ENCODE measurements at places on chromosomes 3 and 15.

- DNase-seq, result no peak
These were observed 187.0 kb downstream of the UBE3A start for GRCh38 chr15:25251700-25252390.

- peak; percentile 34 for DNase-seq
These were observed 224.2 kb downstream of the CNTN3 start for GRCh38 chr3:74390121-74390877.

- no peak for DNase-seq
These were observed 45.5 kb upstream of the PRR23E start for GRCh38 chr3:127147291-127147885.

DNA sequence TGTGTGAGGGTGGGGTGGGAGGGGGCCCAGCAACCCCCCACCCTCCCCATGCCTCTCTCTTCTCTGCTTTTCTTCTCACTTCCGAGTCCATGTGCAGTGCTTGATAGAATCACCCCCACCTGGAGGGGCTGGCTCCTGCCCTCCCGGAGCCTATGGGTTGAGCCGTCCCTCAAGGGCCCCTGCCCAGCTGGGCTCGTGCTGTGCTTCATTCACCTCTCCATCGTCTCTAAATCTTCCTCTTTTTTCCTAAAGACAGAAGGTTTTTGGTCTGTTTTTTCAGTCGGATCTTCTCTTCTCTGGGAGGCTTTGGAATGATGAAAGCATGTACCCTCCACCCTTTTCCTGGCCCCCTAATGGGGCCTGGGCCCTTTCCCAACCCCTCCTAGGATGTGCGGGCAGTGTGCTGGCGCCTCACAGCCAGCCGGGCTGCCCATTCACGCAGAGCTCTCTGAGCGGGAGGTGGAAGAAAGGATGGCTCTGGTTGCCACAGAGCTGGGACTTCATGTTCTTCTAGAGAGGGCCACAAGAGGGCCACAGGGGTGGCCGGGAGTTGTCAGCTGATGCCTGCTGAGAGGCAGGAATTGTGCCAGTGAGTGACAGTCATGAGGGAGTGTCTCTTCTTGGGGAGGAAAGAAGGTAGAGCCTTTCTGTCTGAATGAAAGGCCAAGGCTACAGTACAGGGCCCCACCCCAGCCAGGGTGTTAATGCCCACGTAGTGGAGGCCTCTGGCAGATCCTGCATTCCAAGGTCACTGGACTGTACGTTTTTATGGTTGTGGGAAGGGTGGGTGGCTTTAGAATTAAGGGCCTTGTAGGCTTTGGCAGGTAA is 8.1 kb downstream of the FAM131A start:
- DNase-seq, result peak; percentile 83

GRCh38 chr15:60945196-60945595 is 283.9 kb downstream of the RORA start:
- no peak for DNase-seq

DNA sequence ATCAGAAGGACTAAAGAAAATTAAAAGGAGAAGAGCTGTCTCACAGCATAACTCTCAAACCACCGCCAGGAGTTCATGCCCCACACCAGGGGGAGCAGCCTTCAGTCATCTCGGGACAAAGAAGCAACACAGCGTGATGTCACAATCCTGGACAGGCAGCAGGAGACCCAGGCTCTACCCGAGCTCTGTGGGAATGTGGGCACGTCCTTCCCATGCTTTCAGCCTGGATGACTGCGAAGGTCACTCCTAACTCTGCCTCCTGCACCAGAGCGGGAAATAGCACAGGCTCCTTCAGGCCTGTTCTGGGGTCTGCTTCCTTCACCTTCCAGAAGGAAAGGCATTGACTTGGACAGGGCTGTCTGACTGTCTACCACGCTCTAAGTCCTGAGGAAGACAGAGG is 31.3 kb downstream of the NOX5 start:
- peak; percentile 85 for DNase-seq

GRCh38 chr15:60652245-60652644 is 173.3 kb upstream of the ICE2 start:
- DNase-seq, result no peak

GRCh38 chr3:79497447-79498111 is 270.2 kb downstream of the ROBO1 start:
- DNase-seq, result peak; percentile 56

DNA sequence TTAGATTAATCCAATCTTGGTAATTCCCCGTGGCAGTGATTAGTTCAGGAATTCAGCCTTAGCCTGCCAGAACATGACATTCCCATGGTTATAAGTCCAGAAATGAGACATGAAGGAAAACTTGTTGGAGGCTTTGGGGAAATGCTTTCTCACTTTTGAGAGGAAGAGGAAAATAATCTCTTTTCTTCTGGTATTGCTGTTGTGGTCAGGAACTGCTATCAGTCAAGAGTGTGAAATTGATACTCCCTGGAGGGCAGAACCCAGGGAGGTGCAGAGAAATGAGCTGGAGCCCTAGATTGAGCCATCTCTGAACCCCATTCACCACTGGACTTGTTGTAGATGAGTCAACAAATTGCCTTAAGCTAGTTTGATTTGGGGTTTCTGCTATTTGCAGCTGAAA is 38.6 kb upstream of the APH1B start:
- DNase-seq, result no peak

- DNase-seq, result peak; percentile 22
These were observed 65.8 kb upstream of the GSK3B start for GRCh38 chr3:120160050-120160449.

- peak; percentile 39 for DNase-seq
These were observed 27.0 kb downstream of the ALDH1A2 start for GRCh38 chr15:58038426-58039078.

GRCh38 chr3:46664188-46664970 is 29.1 kb downstream of the ALS2CL start:
- no peak for DNase-seq

DNA sequence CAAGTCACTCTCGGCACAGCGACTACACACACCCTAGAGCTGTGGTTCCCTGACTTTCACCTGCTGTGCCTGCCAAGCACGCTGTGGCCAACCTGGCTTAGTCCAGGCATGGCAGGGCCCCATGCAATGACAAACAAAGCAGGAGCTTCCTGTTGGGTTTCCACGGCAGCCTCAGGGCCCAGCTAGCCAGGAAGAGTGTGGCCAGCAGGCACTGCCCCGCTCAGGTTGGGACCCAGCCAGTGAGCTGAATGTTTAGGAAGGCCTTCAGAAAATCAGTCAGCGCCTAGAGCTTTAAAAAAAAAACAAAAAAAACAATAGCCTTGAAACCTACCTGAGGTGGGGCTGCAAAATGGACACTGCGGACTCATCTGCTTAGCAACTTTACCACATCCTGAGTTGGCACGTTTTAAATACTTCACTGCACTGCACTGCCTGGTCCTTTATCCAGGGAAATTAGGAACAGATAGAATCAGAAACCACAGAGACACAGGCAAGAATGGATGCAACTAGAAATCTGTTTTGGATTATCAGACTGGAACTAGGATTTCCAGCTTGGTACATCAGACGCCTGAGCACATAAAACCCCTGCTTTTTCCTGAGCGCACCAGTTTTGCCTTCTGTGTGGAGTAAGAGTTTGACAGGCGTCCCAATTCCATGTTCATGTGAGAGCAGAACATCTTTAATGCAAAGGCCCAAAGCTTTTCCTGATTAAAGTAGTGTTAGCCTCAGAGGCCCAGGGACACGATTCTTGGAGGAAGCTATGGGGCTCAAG is 36.2 kb upstream of the LDHAL6B start:
- DNase-seq, result peak; percentile 46

- no peak for DNase-seq
These were observed 21.0 kb downstream of the LRRC31 start for GRCh38 chr3:169848741-169849140.

DNA sequence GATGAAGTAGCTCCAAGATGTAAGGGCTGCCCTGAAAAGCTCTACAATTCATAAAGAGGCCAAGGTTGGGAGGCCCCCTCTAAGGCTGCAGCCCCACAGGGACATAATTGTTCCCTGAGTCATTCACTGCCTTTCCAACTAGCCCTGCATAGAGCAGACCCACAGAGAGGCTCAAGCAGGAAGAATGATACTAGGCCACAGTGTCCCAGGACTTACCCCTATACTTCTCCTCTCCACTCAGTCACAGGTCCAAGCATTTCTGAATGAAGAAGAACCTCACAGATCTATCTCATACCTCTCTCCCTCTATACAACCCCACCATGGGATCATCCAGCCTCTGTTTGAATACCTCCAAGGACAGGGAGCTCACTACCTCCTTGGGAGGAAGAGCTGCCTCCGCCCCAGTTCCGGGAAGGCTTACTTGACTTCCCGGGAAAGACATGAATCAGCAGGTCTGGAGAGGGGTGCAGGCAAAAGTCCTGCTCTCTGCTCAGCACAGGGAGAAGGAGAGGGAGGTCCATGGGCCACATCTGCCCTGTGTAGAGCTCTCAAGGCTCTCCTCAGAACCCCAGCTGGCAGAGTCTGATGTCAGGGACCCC is 6.9 kb upstream of the SKIC8 start:
- DNase-seq, result no peak

- DNase-seq, result no peak
These were observed 73.1 kb upstream of the TSC22D2 start for GRCh38 chr3:150334974-150335373.

DNA sequence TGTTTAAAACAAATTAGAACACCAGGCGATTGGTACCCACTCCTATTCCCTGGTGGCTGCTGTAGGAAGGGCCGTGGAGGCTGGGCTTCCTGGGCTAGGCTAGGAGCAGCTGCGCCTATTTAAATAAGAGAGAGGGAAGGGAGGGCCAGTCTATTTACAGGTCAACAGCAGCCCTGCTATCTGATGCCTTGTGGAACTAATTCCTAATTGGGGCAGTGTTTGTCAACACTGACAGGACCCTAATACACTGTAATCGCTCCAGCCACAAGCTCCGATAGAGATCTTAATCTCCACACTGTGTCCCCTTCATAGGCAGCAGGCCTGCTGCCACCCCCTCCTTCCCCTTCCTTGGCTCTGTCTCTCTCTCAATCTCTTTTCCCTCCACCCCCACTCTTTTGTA is 116.9 kb upstream of the SOX14 start:
- DNase-seq, result peak; percentile 25

DNA sequence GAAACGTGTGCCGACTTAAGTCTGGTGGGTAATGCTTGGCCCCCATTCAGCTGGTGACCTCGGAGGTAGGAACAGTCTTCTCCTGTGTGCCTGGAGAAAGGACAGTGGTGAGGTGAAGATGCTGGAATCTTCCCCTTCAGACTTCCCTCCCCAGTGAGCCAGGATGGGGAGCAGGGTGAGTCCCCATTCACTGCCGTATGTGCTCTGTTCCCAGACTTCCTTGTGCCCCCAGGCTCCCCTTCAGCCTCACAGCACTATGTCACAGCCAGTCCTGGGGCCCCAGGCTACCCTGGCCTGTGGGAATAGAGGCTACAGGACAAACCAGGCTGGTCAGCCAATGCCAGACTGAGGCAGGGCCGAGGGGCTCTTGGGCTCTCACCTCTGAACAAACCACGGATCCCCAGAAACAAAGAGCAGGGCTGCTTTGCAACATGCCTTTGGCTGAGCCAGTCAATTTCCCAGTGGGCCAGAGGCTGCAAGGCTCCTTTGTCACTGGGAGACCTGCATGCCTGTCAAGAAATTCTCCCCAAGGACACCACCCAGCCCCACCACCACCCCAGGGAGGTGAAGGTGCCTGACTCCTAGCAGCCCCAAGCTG is 31.8 kb upstream of the HHATL start:
- DNase-seq, result no peak

DNA sequence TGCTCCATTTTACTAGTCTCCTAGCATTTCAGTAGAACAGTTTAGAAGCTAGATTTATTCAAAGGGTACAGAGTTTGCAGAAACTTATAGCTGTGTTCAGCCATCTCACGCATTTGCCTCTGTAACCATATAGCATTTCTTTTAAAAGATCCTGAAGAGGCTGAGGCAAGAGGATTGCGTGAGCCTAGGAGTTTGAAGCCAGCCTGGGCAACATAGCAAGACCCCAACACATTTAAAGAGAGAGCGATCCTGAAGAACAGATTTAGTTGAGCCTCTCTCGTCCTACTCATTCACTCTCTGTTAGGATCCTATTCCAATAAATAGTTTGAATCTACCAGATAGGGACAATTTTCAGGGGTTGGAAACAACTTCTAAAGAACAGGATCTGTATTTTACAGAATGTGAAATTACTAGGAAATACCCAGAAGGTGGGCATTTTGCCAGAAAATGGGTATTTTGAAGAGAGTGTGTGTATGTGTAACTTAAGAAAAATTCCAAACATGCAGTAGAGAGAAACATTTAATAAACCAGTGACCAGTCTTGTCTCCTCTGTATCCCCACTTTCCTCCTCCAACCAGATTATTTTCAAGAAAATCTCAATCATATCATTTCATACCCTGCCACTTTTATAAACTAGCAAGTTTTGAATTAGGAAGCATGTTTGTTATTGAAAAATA is 4.5 kb downstream of the EIF3J start:
- no peak for DNase-seq

- peak; percentile 27 for DNase-seq
These were observed 230.8 kb upstream of the TBC1D5 start for GRCh38 chr3:17972959-17973906.

GRCh38 chr3:39150803-39151631 is 2.4 kb downstream of the CSRNP1 start:
- peak; percentile 84 for DNase-seq

- no peak for DNase-seq
These were observed 65.8 kb upstream of the LEKR1 start for GRCh38 chr3:156760333-156760732.

DNA sequence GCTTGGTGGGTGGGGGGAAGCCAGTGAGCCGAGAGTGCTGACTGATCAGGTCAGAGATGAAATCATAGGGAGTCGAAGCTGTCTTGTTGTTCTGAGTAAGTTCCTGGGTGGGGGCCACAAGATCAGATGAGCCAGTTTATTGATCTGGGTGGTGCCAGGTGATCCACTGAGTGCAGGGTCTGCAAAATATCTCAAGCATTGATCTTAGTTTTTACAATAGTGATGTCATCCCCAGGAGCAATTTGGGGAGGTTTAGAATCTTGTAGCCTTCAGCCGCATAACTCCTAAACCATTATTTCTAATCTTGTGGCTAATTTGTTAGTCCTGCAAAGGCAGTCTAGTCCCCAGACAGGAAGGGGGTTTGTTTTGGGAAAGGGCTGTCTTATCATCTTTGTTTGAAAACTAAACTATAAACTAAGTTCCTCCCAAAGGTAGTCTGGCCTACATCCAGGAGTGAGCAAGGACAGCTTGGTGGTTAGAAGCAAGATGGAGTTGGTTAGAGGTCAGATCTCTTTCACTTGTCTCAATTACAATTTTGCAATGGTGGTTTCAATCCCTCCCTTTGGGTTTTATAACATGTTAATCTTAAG is 18.7 kb upstream of the MTMR14 start:
- DNase-seq, result no peak

DNA sequence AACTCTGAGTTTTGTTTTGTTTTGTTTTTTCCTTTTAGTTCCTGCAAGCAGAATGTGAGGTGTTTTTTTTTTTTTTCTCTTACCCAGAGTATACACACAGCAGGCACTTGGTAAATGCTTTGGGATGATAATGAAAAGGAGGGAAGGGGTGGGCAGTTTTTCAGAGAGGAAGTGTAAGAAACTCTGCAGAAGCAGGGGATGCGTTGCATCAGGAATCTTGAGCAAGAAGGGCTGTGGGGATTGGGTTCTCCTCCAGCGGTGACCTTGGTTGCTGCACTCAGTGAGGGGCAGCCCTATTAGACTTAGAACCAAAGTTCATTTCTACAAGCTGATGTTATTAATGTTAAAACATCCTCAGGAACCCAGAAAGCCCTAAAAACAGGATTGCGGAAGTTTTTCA is 32.2 kb upstream of the TMEM158 start:
- DNase-seq, result no peak
